GDM1 (cell line): ENCODE measurements at places on chromosomes 1 and 21.

DNA sequence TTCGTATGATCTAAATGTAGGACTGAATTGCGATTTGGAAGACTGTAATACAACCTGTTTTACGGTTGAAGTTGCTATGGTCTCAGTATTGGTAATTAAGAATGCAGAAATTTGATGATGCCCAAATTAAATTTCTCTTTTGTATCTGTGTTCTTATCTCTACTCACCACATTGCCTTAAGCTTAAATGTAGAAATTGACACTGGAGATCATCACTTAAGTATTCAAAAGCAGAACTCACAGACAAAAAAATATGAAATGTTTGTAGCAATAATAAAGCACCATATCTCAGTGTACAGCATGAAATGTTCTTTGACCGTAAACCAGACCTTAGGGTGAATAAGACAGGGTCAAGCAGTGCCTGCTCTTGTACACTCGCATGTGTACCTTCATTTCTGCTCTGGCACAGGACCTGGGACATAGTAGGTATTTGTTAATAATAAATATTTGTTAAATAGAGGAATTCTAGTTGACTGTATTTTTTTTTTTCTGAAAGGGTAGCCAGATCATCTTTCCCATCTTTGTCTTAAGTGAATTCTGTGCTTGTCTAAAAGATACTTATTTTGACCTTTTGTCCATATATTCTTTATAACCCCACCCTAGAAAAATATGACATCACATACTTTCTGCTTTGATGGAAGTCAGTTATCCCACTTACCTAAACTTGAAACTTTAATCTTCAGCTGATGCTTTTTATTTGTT, 1.5 kb downstream of the CDC7 start:
- no peak for DNase-seq

- no peak for DNase-seq
Measured at GRCh38 chr1:25161981-25162380, 70.3 kb downstream of the SYF2 start.

DNA sequence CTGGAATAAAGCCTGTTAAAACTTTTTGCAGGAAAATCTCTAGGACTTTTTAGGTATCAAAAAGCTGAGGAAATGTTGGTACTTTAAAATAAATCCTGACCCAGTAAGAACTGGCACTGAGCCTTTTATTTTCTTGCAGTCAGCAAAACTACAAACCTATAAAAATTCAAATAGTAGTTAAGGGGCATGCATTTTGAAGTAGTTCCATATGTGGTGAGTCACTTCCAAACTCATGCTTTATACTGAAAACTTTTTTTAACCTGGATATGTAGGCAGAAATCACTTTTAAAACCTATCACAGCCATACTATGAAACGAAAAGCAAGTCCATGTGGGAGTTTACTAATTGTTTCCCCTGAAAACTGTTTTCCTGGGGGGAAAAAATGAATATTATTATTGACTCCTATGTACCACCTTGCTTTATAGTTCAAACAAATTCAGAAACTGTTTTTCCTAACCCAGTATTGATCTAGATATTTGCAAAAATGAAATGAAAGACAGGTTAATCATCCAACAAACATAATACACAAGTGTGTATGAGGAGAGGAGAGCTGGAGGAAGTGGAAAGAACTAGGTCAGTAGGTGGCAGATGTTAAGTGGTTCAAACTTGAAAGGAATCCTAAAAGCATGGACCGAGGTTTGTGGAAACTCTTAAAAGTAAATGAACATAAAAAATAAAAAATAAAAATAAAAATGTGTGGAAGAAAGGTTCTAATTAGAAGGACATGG, 30.5 kb downstream of the NRIP1 start:
- DNase-seq = no peak

DNA sequence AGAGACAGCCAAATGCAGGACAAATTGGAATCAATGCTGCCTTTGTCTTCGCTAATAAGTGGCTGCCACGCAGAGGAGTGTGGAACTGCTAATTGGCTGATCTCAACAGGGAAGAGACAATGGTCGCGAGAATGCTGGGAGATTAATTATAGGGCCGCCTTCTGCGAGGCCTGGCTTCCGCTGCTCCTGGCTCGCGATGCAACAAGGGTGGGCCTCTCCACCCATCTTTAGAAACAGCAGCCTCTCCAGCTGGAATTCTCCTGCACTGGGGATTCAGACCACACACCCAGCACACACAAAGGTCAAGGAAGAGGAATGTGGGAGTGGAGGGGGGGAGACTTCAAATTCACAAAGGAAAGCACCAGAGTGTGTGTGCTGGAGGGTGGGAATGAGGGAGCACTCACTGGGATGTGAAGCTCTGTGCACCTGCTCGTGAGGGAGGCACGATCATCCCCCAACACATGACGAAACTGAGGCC, 200.7 kb upstream of the GRIK3 start:
- no peak for DNase-seq

GRCh38 chr1:30518696-30519095, 204.7 kb downstream of the MATN1 start:
- no peak for DNase-seq

DNA sequence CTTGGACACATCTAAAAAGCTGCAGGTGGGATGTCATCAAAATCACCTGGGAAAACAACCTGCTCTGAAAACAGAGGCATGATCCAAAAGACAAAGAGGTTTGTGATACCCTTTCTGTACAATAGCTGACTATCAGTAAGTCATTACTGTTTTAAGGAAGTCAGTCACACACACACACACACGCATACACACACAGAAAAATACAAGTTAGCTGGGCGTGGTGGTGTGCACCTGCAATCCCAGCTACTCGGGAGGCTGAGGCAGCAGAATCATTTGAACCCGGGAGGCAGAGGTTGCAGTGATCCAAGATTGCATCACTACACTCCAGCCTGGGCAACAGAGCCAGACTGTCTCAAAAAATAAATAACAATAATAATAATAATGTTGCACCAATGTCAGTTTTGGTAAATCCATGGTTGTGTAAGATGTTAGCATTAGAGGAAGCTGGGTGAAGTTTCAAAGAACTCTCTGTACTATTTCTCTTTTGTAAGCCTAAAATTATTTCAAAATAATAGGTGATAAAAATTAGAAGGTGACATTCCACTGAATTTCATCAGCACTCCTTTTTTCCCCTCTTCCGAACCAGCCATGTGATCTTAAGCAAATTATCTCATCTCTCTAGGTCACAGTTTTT, 9.9 kb upstream of the HLCS start:
- no peak for DNase-seq

GRCh38 chr1:235317168-235317567, 10.8 kb downstream of the ARID4B start:
- no peak for DNase-seq

GRCh38 chr1:18547460-18547859, 66.7 kb downstream of the KLHDC7A start:
- DNase-seq = no peak

GRCh38 chr21:34946385-34946840, 102.7 kb downstream of the RUNX1 start:
- no peak for DNase-seq

DNA sequence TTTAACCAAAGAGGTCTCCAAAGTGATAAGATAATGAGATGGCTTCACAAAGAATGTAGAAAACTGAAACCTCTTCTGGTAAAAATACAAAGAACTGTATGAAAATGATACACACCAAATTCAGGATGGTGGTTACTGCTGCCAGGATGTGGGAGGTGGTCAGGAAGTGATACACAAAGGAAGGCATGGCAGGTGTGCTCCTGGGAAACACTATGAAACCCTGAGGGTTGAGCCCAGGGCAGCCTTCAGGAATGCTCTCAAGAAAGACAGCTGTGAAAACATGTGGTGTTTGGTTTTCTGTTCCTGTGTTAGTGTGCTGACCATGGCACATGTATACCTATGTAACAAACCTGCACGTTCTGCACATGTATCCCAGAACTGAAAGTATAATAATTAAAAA, 109.3 kb downstream of the NTNG1 start:
- DNase-seq = no peak

GRCh38 chr1:203906932-203907331, 45.5 kb downstream of the SNRPE start:
- DNase-seq = no peak

DNA sequence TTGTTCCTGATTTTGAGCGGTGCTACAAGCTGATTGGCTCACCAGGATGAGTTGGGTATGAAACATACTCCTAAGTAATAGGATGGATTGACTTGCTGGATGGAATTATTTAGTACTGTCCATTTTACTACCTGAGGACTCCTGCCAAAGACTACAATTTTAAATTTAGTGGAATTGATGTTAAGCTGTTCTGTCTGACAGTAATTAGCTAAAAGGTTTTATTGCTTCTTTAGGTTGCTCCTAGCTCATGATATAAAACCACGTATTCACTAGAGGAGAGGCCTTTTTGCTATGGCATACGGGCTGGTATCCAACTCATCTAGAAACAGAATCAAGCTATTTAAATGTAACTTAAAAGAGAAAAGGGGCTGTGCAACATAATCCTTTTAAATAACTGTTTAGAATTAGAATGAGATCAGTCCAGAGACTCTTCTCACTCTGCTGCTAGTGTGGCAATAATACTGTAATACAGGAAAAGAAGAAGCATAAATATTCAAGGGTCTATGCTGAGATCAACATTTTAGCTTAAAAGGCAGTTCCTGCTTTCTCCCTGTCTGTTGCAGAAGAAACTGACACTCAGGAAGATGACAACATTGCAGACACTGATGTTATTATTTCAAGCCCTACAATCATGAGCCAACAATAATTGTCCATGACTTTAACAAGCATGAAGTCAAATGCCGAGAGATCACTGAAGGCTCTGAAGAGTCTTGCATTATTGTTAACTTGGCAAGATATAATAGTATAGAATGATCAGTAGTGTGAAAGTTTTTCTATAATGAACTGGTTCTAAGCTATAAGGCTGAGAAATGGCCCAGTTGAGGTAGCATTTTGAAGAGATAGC, 258.7 kb upstream of the ADGRL4 start:
- DNase-seq = no peak

GRCh38 chr1:77282866-77283539, 1.2 kb downstream of the AK5 start:
- no peak for DNase-seq

DNA sequence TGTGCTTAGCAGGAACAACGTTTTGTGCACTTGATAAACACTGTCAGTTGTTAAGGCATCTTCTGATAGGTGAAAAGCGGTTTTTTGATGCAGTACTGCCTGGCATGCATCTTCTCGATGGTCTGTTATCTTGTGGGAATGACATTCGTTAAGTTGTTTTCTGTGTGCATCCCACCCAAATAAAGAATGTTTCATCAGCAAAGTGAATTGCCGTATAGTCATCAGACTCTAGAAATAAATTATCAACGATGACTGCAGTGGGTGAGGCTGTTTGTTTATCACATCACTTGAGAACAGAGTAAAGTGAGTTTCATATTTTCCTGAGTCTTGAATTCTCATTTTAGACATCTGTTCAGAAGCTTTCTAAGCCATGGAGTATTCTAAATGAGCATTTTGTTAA, 34.1 kb downstream of the NFIA start:
- no peak for DNase-seq

DNA sequence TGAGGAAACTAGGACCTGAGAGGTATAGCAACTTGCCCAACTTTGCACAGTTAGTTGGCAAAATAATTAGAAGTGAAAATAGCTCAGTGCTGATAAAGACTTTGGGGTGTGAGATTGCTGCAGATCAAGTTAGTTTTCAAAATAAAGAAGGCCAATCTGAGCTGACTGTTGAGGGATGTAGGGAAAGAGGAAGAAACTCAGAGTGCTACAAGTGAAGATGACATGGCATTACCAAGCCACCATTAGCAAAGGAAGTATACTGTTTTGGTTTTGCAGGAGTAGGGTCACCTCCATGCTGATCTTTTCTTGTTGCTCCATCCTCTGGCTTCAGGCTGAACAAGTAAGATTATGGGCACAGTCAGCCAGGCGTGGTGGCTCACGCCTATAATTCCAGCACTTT, 78.7 kb upstream of the ADAM30 start:
- no peak for DNase-seq

GRCh38 chr1:210726621-210727020, 397.9 kb downstream of the HHAT start:
- DNase-seq = no peak

DNA sequence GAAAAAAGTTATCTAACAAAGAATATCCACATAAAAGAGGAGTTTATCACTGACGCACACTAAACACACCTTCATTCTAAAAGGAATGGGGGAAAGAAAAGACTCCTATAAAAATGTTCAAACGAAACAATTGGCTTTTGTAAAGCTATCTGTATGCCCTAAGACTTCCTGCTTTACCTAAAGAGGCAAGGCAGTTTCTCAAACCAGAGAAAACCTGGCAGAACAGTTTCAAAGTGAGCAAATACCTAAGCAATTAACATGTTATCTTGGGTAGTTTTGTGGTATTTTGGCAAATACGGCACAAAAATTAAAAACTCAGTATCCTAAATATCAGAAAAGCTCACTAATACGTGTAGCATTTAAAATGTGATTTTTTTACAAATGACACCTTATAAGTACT, 1.9 kb downstream of the PUM1 start:
- DNase-seq = no peak

GRCh38 chr21:33411949-33412430, 8.8 kb downstream of the IFNGR2 start:
- no peak for DNase-seq

DNA sequence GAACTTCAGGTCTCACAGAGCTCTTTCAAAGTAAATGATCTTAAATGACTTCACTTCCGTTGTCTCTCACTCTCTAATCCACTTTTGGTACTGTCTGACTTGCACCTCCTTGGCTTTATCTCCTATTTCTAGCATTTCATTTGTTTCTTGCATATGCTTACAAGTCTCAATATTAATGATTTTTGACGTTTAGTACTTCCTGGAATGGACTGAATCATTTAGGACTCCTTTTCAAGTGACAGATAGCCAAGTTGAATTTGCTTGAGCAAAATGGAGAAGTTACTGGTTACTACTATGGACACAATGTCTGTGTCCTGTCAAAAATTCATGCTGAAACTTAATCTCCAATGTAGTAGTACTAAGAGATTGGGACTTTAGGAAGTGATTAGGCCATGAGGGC, 7.0 kb upstream of the SGIP1 start:
- no peak for DNase-seq

DNA sequence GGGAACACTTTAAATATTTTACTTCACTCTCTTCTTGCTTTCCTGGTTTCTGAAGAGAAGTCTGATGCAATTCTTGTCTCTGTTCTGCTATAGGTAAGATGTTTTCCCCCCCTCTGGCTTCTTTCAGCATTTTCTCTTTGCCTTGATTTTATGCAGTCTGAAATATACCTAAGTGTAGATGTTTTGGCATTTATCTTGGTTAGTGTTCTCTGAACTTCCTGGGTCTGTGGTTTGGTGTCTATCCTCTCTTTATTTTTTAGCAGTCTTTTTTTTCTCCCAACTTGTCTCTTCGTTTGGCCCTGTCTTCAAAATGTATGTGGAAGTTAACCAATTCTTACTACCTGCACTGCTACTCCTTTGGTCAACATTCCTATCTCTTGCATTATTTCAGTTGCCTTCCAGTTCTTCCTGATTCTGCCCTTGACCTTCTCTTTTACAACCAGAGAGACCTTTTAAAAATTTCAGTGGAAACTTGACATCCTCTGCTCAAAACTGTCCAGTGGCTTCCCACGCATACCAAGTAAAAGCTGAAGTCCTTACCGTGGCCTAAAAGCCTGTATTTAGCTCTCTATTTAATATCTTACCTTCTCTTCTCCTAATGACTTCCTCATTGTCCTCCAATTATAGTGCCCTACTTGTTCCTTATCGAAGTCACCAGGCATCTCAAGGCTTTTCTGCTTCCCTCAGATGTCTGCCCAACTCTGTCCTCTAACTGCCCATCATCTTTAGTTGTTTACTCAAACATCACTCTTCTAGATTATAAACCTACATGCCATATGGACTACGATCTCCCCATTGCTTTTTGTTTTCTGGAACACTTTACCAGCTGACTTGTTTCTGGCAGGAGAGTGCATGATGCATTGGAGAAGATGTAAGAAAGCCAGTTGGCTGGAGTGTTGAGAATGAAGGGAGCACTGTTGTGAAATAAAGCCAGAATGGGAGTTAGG, 40.9 kb downstream of the RAP1A start:
- DNase-seq = peak; percentile 11
